ENCODE measurements at places on chromosomes 1 and 21. TPM values are rescaled to one million over a fixed set of nuclear protein-coding genes. Genes with fewer than 3 reads are reported as not detected.

- no peak for DNase-seq
Observed at GRCh38 chr1:35506960-35507912, 50.0 kb downstream of the KIAA0319L start.

DNA sequence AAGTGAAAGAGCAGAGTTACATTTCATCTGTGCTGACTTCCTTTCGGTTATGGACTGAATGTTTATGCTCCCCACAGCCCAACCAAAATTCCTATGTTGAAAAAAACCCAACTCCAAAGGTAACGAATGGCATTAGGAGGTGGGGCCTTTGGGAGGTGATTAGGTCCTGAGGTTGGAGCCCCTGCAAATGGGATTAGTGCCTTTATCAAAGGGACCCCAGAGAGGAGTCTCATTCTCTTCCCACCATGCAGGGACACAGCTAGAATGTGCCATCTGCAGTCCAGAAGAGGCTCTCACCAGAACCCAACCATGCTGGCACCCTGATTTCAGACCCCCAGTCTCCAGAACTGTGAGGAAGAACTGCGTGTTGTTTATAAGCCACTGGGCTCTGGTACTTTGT is 199.3 kb downstream of the TOMM20 start:
- DNase-seq = no peak

- DNase-seq = peak; percentile 20
Observed at GRCh38 chr1:239126884-239127283, 259.5 kb upstream of the CHRM3 start.

GRCh38 chr1:214901718-214902117 is 180.8 kb upstream of the KCNK2 start:
- DNase-seq = no peak

Gene C1orf185
- not detected for total RNA-seq

Gene C1QC
- total RNA-seq = not detected

Gene LCE3E
- not detected for total RNA-seq

Gene FAM177B
- not detected for total RNA-seq

- DNase-seq = peak; percentile 93
Observed at GRCh38 chr1:210125143-210125542, 107.5 kb upstream of the SERTAD4 start.

GRCh38 chr1:214493126-214493796 is 58.1 kb downstream of the PTPN14 start:
- DNase-seq = no peak

DNA sequence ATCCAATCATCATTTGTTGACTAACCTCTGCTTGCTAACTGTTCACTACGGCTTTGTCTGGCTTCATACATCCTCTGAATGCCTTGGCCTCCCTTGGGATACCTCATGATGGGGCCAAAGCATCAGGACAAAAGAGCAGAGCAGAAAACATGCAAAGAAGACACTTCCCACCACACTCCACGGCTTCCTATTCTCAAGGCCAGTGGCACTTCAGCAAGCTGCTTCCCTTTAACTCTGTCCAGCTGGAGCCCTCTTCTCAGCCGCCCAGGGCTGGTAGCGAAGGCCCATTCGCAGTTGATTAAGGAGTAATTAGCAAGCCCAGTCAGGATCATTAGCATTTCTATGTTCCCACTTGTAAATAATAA is 224.3 kb upstream of the FGGY start:
- DNase-seq = no peak

DNA sequence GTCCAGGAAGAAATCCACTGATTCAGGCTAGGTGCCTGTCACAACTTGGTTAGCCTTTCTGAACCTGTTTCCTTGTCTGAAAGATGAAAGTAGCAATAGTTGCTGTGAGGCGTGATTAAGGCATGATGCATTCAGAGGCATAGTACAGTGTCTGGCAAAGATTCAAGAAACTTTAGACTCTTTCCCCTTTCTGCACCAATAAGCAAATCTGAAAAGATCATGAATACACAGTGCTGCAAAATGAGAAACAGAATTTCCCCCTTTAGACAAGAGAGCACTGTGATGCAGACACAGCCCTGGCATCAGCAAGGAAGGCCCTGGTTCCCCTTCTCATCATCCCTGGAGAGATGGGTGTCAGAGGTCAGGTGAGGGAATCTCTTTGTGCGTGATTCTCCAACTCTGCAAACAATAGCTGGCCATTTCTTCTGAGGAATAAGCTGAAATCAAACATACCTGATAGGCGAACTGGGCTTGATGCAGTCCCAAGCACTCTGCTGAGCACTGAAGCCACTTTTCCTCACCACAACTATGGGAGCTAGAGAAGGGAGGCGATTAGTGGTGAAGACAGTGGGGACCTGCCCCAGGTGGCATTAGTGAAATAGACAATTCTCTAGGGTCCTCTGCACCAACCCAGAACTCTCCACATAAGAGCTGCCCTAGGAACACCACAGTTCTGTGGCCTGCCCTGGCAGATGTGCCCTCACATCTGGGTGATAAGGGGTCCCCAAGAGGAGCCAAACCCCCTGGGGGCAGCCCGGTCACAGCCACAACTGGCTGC is 41.7 kb downstream of the ITPKB start:
- DNase-seq = no peak

DNA sequence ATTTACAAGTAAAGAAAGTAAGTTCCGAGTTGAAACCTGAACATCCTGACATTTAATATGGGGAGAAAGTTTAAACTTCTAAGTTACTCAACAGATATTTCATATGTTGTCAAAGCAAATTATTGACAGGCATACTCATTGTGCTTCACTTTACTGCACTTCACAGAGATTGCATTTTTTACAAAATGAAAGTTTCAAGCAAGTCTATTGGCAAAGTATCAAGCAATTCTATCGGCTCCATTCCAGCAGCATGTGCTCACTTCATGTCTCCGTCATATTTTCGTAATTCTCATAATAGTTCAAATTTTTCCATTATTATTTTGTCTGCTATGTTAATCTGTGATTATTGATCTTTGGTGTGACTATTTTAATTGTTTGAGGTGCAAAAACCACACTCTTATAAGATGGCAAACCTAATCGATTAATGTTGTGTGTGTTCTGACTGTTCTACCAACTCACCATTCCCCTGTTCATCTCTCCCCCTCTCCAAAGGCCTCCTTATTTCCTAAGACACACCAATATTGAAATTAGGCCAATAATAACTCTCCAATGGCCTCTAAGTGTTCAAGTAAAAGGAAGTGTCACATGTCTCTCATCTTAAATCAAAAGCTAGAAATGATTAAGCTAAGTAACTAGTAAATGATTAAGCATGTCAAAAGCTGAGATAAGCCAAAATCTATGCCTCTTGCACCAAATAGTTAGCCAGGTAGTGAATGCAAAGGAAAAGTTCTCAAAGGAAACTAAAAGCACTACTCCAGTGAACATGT is 68.2 kb upstream of the BCL9 start:
- no peak for DNase-seq

- peak; percentile 96 for DNase-seq
Observed at GRCh38 chr1:227318016-227318852, at the start of gene CDC42BPA. TSS of gene CDC42BPA (minus strand) at chr1:227318492. CDS start at chr1:227317182, 1,310 bp downstream.

Gene ANGPTL7
- not detected for total RNA-seq

GRCh38 chr1:216832192-216832591 is 109.0 kb upstream of the ESRRG start:
- no peak for DNase-seq

DNA sequence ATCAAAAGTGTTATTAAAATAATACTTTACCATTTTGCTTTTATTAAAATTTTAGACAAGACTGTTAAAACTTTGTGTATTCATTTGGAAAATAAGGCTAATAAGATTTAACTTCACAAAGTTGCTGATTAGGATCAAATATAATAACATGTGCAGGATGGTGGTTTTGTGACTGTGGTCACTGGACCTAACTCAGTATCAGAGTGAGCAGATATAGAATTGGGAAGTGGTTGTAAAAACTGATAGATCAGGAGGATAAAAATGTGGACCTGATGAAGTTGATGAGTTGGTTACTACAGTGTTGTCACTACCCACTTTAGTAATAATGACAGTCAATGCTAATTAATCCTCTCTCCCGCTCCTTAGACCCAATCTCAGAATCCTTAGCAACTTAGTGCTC is 186.4 kb downstream of the AKT3 start:
- DNase-seq = no peak
